ENCODE measurements at places on chromosomes 4 and X.
A peak's percentile ranks its signal among the peaks of the same experiment; 100 is the strongest.

GRCh38 chr4:107036584-107037198 lies 578 bp upstream of the DKK2 start:
- peak; percentile 13 for DNase-seq

DNA sequence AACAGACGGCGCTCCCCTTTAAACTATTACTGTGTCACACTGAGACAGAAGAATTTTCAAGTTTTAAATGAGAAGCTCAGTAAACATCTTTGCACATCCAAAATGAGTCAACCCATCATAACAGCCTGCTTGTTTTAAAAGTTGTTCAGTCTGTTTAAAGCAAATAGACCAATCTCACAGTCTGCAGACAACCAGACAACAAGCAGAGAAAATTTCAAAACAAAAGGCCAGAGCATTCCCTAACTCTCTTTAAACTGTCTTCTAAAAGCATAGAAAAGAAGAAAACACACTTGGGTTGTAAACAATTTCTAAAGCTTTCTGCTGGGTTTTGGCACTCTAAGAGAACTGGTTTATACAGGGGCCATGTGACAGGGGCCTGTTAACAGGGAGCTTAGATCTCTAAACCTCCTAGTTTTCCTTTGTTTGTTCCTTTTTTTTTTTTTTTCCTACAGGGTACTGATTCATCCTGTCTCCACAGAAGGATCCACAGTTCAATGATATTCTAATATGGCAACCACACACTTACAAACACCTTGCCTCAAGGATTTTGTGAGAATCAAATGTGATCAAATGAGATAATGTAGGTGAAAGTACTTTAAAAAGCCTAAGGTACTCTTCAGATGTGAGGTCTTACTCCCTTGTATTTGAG lies 100.8 kb upstream of the MAML3 start:
- no peak for DNase-seq

DNA sequence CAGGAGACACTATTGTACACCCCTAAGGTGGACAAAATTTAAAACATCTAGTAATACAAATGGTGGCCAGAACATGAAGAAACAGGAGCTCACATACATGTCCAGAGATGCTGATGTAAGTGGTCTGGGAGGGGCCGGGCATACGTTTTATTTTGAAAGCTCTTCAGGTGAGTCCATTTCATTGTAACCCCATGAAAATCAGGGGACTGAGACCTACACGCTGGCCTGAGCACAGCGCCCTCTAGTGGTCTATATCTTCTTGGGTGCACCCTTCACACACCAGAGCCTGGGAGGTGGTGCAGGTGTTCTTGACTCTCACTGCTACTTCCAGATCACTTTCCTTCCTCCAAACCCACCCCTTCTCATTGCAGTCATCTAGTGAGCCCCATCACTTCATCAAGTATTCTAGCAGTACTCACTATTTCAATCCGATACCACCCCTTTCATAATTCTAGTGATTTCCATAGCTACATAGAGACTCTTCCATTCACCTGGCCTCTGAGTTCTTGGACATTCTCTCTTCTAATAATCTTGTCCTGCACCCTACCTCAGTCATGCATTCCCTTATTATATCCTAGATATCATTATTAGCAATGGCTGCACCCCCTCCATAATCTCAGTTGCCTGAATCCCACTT lies 4.3 kb upstream of the TLR6 start:
- no peak for DNase-seq

GRCh38 chr4:164748375-164748774 lies 5.6 kb upstream of the SMIM31 start:
- DNase-seq, result no peak

DNA sequence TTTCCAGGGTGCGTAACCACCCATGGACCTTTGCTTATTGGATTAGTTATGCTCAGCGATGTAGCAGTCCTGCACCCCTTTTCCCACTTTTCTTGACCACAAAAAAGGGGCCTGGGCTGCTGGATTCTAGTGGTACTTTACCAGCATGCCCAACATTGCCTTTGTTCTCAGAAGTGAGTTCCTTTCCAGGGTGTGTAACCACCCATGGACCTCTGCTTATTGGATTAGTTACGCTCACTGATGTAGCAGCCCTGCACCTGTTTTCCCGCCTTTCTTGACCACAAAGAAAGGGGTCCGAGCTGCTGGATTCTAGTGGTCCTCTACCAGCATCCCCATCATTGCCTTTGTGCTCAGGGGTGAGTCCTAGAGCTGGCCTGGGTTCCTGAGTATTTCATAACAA lies 138.2 kb downstream of the COX18 start:
- no peak for DNase-seq

DNA sequence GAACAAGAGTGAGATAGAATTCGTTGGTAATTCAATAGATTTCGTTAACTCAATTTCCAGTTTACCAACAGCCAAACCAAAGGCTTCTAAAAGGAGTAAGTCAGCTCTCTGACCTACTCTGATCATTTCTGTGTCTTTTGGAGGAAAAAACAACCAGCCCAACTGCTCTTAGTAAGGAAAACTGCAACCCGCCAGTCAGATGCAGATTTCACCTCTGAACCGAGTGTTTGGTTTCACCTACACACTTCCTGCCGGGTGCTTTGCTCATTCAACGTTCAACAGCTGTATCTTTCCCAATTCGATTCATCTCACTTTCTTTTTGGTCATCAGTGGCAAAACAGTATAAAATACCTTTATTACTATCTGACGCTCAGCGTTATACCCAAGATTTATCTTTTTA lies 24.5 kb downstream of the TMSB4X start:
- no peak for DNase-seq

- no peak for DNase-seq
These were observed 137.5 kb downstream of the AMMECR1 start for GRCh38 chrX:110180176-110180927.
